ENCODE measurements at places on chromosomes 4 and X.
A peak's percentile ranks its signal among the peaks of the same experiment; 100 is the strongest.

DNA sequence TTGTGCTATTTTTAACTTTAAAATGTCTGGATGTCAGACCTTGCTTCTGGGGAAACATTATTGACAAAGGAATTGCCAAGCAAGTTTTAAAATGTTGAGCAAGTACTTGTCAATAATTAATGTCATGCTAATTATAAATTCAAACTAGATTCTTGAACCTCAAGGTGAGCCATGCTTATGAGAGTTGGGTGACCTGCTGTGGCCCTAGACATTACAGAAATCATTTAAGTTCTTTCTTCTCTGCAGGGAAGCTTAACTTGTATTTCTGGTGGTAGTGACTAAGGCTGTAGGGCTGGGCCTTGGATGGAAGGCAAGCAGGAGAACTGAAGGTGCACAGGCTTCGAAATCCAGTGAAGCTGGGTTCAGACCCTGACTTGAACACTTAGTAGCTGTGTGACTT, 14.8 kb upstream of the UCHL1 start:
- no peak for DNase-seq

DNA sequence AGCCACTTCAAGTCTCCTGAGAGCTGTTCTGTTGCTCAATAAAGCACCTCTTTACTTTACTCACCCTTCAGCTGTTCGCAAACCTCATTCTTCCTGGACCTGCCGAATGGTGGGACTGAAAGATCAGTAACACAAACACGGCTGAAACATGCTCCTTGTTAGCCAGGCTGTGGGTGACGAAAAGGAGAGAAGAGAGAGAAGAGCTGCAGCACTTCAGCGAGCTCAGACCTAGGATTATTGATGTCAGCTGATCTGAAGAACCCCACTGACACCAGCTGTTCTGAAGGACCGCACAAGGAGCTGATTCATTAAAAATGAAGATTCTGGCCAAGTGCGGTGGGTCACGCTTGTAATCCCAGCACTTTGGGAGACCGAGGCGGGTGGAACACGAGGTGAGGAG, 2020.0 kb upstream of the ADGRL3 start:
- no peak for DNase-seq

- DNase-seq, result no peak
Observed at GRCh38 chrX:74147439-74147838, 156.5 kb upstream of the ZCCHC13 start.

DNA sequence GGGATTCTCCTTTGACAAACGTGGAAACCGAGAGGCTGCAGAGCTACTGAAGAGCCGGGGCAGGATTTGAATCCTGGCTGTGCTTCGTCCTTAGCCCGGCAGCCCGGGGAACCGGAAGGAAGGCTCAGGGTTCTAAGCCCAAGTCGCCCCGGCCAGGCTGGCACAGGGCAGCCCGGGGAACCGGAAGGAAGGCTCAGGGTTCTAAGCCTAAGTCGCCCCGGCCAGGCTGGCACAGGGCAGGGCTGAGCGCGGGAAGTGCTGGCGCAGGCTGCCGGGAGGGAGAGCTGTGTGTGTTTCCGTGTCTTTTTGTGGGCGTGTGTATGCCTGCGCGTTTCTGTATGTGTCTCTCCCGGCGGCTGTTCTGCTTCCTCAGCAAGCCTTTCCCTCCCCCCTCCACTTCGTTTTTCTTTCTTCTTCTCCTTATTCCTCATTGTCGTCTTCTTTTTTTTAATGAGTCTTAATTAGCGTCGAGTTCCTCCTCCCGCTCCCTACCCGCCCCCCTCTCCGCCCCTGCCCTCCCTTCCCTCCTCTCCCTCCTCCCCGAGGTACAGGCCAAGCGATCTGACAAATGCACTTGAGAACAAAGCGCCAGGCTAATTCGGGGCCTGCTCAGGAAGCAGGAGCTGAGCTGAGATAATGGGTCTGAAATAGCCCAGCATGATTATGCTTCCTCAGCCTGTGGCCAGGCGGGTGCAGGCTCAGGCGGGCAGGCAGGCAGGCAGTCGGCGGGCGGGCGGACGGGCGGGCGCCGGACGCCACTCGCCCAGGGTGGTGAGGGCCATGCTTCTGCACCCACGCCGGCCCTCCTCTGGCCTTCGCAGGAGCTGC, 65.9 kb downstream of the EFNB1 start:
- peak; percentile 37 for DNase-seq

DNA sequence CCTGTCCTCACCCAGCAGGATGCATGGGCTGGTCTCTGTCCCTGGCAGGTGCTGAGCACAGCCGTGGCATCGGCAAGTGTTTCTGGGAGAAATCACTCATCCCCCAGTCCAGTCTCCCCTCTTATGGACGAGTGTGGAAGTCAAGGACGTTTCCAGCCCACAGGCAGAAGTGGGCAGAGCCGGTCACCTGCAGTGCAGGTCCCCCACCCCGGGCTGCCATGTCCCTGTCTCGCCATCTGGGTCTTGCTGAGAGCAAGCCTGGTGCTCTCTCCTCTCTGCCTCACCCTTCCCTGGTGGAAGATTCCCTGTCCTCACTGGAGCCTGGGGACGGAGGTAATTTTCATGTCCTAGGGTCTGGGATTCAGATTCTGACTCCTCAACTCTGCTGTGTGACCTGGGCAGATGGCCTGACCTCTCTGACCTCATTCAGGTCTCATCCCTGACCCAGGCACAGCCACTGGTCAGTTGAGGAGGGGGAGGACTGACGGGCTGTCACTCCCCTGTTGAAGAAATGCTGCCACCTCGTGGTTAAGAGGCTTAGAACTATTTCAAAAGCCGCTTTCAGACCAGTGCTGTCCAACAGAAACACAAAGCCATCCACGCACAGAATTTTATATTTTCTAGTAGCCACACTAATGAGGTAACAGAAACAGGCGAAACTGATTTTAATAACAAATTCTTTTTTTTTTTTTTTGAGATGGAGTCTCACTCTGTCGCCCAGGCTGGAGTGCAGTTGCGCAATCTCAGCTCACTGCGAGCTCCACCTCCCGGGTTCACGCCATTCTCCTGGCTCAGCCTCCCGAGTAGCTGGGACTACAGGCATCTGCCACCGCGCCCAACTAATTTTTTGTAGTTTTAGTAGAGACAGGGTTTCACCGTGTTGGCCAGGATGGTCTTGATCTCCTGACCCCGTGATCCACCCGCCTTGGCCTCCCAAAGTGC, 1.8 kb downstream of the CPZ start:
- DNase-seq, result peak; percentile 58

- DNase-seq, result no peak
Observed at GRCh38 chr4:31474221-31474620, 754.1 kb downstream of the PCDH7 start.

DNA sequence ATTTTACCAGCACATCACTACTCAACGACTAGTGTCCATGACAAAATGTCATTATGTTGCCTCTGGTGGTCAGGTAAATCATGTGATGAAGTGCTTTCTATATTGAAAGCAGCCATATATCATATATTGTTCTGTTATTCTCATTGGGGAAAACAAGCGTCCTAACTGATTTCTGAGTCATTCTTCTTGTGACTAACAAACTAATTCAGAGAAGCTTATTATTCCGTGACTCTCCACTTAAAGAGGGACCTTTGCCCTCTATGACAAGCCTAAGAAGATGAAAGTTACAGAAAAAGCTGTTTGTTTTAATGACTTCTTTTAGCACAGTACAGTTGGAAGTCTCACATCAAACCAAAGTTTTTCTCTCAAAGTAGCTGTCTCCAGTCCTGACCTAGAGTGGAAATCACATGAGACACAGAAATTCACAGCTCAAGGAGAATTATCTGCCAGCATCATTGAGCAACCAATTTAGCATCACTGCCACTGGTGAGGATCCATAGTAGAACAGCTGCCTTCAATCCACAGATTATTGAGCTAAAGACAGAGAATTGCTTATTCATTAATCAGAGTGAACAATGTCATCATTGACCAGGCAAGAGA, 36.4 kb downstream of the ASB9 start:
- no peak for DNase-seq

DNA sequence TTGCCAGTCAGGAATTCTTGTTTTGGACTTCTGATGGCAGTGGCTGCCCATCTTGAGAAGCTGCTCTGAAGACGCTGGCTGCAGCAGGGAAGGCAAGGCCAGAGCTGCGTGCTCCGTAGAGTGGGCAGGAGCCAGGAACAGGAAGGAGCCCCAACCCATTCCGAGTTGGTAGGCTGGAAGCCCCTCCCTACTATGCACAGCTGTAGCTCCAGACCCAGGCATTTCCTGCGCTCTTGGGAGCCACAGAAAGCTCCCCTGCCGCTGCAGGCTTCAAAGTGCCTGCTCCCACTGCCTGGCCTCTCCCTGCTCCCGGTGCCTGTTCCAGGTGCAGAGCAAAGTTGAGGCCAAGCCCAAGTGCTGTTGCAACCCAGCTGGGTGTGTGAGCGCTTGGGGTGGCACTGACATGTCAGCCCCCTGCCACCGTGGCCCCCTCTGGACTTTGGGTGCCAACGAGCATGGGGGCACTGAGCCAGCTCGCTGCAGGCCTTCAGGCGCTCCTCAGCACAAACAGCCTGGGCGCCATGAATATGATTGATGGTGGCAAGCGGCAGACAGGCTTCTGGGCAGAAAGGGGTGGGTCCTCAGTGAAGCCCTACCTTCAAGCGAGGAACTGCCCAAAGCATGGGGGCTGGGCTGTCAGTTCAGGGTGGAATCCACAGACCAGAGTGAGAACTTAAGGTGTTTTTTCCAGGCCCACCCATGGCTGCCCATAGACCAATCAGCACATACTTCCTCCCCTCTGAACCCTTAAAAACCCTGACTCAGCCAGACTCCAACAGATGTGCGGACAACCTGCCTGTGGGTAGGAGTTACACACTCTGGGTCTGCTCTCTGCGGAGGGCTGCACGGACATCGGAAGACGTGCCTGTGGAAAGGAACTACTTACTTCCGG, 677.2 kb upstream of the INTU start:
- no peak for DNase-seq

DNA sequence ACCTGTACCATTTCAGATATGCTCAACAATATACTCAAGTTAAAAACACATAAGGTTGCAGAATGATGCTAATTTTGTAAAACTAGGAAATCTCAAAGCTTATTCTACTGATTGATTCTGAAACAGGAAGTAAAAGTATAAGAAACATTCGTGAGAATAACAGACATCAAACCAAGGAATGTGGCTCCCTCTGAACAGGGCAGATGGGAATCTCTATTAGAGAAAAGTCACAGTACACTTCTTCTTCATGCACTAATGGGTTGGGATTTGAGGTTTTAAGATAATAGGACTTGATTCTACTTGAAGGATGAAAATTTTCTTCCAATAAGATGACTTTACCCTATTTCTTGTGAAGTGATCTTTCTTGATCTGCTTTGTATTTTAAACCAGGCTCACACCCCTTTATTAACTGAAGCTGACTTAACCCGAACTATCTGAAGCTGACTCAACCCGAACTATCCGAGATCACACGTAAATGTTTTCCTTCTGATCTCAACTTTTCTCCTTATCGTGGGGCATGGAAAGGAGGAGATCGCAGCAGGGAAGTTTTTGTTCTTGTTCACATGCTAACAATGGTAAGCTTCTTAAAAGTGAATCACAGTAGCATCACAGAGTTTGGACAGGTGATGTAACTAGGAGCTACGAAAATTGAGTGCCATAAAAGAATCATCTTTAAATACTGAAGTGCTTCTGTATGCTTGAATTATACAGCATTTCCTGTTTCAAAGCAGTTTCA, 363.1 kb upstream of the ZFP42 start:
- no peak for DNase-seq

DNA sequence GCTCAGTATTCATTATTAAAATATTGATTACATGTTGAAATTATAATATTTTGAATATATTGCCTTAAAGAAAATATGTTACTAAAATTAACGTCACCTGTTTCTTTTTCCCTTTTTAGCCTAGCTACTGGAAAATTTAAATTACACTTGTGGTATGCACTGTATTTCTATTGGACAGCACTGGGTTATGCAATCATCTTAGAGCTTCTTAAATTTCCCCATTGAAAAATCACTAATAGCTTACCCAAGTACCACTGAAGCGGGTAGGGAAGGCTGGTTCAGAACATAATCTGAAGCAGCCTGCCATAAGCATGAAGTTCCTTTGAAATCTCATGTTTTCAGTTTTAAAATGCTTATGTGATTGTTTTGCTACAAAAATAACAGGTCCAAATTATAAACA, 49.5 kb upstream of the TFDP3 start:
- no peak for DNase-seq

DNA sequence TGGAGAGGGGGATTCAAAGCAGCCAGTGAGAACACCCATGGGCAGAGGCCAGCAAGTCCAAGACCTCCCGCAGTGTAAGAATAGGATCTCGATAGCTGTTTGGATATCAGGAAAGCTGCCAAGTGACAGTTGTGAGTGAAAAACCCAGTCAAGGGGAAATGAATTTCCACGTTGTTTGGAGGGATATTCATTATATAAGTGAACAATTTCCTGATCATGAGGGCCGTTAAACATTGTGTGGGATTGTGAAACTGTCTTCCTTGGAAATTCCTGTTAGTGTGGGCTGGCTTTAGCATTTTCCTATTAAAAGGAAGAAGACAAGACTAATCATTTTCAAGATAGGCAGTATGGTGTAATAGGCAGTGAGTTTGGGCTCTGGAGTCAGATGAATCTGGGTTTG, 15.0 kb downstream of the CLDN2 start:
- DNase-seq, result no peak

GRCh38 chr4:110493520-110493919, 17.6 kb downstream of the ENPEP start:
- DNase-seq, result no peak

GRCh38 chr4:161573836-161574235, 590.0 kb downstream of the FSTL5 start:
- DNase-seq, result no peak

DNA sequence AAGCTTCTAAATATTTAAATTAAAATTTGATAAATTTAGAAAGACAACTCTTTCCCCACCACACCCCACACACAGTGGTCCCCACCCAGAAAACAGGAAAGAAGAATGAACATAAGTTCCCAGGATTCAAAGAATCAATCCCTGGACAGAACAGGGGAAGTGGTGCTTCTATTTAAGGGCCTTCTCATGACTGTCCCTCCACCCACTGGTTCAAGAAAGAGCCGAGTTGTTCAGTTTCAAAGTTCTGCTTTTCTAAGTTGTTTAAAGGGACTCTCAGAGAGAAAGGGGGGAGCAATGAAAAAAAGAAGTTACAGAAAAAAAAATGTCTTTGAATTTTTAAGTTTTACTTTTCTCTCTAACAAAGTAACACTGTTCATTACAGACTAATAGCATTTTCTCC, 195.8 kb downstream of the PDGFC start:
- DNase-seq, result no peak

GRCh38 chr4:58252656-58253055, 1142.5 kb upstream of the IGFBP7 start:
- no peak for DNase-seq

- no peak for DNase-seq
Observed at GRCh38 chr4:41058426-41058825, 155.9 kb downstream of the APBB2 start.

GRCh38 chr4:155944516-155944915, 9.2 kb downstream of the CTSO start:
- DNase-seq, result no peak

- no peak for DNase-seq
Observed at GRCh38 chrX:132059973-132060540, 37.0 kb downstream of the STK26 start.

DNA sequence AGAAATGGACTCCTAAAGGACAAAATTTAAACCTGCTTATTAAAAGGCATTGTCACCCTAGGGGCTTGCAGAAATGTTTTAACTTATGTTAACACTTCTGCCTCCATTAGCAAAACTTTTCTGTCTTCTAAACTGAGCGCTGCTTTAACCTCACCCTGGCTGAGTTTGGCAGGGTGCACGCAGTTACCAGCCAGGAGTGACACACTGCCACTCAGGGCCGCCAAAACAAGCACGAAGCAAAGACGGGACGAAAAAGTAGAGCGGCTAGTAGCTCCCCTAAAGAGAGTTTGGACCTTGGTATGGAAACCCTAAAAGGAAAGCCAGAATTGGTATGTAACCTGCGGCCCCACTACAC, 23.8 kb upstream of the UVSSA start:
- DNase-seq, result no peak

Measured in AML-193 (cell line).